EL (cell line): ENCODE measurements at places on chromosomes 3 and 15.

GRCh38 chr3:189099505-189100290 is 72.1 kb upstream of the TPRG1 start:
- DNase-seq, result no peak

DNA sequence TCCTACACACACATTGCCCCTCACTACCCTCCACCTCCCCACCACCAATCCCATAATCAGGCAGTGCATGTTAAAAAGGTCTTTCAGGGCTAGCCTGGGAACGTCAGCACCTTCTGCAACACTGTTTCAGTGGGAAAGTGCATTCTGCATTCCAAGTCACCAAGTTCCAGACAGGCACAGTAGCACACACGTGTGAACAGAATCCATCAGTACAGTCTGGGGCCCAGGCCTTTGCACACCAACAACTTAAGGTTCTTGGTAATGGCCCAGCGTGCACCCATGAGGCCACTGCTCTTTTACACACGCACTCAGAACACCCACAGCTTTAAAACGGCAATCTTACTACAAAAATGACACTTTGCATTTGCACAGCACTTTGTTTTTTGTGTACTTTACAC is 1.2 kb downstream of the ANXA2 start:
- peak; percentile 52 for DNase-seq

GRCh38 chr3:117165176-117165575 is 455.6 kb downstream of the TUSC7 start:
- no peak for DNase-seq

DNA sequence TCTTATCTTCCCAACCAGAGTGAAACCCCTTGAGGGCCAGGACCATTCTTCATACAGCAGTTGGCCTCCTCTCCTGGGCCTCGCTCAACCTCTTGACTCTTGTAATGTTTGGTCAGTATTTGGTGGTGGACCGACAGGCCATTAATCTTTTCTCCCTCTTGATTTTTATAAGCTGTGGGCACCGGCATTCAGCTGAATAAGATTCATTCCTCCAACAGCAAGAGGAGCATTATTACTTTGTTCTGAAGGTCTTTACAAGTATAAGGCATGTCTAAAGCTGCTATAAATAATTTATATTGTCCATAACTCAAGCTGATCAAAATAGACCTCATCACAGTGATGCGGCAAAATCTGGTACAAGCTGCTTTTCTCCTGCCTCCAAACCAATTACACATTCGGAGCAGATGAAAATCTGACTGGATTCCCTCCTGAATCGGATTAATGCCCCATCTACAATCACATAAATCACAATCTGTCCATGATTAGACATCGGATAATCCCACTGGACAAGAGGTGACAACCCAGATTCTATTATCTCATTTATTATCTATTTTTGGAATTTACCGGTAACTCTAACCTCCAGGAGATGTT is 8.4 kb upstream of the ISL2 start:
- no peak for DNase-seq

DNA sequence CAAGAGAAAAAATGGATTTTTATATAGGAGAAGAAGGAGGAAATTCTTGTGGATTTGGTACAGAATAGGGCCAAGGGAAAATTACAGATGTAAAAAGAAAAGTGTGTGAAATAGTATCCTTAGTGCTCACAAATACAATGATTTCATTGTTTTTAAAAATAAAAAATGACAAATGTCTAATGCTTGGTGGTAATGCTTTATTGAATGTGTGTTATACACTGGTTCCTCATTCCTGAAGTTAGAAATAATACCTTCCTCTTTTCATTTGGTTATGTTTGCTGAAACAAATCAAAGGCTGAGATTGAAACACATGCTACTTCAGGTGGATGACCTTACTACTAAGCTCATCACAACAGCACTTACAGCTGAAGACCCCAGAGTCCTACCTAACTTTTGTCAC is 37.7 kb upstream of the CCR2 start:
- DNase-seq, result no peak

DNA sequence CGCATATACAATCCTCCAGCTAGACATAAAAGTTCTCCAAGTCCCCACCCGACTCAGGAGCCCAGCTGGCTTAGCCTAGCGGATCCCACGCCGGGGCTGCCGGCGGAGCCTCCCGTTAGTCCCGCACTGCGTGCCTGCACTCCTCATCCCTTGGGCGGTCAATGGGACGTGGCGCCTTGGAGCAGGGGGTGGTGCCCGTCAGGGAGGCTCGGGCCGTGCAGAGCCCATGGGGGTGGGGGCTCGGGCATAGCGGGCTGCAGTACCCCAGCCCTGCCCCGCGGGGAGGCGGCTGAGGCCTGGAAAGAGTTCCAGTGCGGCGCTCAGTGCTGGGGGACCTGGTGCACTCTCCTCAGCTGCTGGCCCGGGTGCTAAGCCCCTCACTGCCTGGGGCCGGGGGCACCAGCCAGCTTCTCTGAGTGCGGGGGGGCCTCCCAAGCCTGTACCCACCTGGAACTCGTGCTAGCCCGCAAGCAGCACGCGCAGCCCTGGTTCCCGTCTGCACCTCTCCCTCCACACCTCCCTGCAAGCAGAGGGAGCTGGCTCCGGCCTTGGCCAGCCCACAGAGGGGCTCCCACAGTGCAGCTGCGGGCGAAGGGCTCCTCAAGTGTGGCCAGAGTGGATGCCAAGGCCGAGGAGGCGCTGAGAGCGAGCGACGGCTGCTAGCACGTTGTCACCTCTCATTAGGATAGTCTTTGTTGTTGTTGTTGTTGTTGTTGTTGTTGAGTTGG is 12.2 kb upstream of the CCDC50 start:
- no peak for DNase-seq
